ENCODE measurements at places on chromosomes 2 and 18.

- no peak for DNase-seq
Observed at GRCh38 chr2:56540916-56541315, 357.1 kb downstream of the CCDC85A start.

DNA sequence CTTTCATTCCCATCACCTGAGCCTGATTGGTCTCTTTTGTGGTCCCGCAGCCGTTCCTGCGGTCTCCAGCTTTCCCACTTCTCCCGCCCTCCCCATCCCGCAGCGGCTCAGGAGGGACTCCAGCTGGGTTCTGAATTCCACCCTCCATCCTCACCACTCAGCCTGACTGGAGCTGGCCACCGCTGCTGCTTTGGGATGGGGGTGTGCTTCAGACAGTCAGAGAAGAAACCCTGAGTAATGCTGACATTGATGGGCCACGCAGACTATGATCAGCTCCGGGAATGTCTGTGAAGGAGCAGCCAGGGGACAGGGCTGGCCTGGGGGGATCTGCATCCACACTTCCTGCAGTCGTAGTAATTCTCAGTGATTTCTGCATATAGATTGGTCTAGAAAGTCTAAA lies 45.9 kb upstream of the TXNDC2 start:
- no peak for DNase-seq

DNA sequence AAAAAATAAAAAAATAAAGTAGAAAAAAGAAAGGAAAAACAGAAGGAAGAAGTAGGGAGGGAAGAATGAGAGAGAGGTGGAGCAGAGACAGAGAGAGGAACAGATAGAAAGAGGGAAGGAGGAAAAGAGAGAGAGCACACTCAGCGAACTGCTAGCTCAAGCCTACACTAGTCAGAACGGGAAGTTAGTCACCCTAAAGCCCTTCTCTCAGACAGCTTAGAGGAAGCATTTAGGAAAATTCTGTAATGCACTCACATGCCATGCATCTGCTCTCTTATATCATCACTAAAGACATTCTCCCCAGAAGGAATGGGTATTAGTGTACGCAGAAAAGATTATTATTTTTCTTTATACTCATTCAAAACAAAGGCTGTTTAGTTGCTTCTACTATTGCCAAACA lies 68.1 kb upstream of the SULT1C3 start:
- no peak for DNase-seq

GRCh38 chr18:49967636-49968313 lies 154.4 kb upstream of the ACAA2 start:
- no peak for DNase-seq
